Cerebellar nuclear complex (tissue), 1 donor: ENCODE measurements at places on chromosomes 1 and 21.

DNA sequence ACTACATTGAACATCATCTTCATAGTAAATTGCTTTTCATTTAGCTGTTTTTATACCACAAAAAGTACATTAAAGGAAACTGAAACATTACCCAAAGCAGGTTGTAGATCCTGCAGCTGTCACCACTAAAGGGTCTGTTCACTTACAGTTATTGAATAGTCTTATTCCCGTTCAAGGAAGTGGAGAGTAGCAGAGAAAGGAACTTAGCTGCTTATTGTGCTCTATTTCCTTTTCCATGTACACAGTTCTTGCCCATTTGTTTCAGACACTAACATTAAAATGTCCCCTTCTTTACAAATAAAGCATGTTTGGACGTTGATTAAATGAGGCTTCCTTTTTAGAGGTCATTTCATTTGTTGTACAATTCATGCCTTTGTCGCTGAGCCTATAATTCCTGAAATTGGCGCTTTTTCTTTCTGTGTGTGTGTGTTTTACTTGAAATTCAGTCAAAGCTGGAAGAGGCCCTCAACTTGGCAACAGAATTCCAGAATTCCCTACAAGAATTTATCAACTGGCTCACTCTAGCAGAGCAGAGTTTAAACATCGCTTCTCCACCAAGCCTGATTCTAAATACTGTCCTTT lies 44.4 kb upstream of the BMP8A start:
- DNase-seq, result no peak

DNA sequence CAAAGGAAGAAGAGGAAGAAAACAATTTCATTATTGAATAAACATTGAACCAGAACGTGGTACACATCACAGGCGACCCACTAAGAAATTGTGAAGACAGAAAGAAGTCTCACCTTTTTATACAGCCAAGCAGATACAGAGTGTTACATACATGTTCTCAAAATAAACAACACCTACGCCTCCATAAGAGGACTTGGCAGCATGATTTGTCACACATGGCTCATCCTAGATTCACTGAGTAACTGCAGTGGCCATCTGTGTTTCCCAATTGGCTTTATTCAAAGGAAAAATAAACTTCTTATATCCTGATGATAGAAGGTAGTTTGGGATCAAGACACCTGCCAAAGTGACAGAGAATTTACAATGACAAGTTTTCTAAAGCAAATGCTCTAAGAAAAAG lies 7.6 kb upstream of the KRTAP19-8 start:
- no peak for DNase-seq

DNA sequence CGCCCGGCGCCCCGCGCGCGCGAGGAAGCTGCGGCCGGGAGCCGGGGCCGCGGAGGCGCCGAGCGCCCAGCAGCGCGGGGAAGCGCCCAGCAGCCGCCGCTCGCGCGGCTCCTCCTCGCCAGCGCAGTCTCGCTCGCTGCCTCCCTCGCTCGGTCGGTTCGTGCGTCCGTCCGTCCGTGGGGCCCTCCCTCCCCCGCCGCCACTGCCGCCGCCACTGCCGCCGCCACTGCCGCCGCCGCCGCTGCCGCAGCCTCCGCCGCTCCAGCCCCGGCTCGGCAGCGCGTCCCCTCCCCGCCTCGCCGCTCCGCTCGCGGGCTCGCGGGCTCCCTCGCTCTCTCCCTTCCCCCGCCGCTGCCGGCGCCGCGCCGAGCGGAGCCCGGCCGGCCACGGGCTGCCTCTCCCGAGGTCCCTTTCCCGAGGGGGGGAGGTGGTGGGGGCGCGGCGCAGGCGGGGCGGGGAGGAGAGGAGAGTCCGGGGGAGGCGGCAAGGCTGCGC lies at the start of gene KCND3:
Gene KCND3, minus strand, starts transcription at position 138 of the 495 bp plus-strand sequence.
- DNase-seq, result no peak

DNA sequence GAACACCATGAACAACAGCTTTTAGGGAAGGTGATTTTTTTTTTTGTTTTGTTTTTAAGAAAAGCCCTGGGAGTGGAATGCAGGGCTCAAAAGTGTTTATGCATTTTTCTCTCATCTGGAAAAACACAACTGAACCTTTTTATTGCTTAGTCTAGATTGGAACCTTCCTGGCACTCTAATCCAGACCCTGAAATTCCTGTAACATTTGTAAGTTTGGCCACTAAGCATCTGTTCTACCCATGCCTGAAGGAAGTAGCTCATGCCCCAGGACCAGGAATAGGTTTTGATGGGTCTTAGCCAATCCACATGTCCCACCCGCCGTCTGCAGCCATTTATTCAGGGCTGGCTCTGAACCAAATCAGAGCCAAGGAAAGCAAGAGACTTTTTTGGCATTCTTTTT lies 39.7 kb upstream of the SLC2A1 start:
- no peak for DNase-seq

GRCh38 chr1:43885279-43885801 lies 48.3 kb upstream of the ARTN start:
- DNase-seq, result no peak

- DNase-seq, result no peak
Observed at GRCh38 chr21:18170221-18170620, 74.4 kb upstream of the CHODL start.

GRCh38 chr1:8139941-8140340 lies 113.8 kb upstream of the ERRFI1 start:
- no peak for DNase-seq

- DNase-seq, result no peak
Observed at GRCh38 chr1:16243215-16243610, 6.2 kb upstream of the CPLANE2 start.

DNA sequence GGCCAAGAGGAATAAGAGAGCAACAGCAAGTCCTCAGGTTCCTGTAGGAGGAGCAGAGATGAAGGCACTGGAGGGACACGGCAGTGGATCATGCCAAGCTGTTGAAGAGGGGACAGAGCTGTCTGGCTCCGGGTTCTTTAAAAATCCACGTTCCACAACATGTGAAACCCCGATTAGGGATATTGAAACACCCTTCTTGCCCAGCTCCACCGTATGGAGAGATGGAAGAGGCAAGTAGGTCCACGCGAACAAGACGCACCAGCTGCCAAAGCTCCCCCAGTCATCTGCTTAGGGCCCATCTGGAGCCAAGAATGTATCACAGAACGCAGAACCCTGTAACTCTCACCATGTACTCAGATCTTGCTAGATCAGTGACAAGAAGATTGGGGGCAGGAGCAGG lies 3.9 kb downstream of the C1orf198 start:
- DNase-seq, result no peak

DNA sequence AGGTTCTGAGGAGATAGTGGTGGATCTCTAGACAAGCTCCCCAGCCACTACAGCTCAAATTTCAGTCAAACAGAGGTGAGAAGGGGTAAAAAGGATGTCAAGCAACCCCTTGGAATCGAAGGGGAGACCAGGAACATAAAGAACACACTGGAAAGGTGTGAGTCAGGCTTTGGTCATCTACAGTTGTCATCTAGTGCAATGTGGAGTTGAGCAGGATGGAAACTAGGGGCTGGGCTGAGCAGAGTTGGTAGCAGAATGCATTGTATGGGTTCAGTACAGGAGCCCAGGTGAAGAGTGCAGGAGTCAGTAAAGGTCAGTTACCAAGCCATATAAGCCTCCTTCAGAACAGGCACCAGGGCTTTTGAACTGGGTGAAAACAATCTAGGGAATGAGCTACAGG lies 52.7 kb upstream of the VAV3 start:
- DNase-seq, result no peak

- DNase-seq, result no peak
Observed at GRCh38 chr21:17658931-17659330, 46.2 kb upstream of the BTG3 start.

GRCh38 chr21:39660191-39660980 lies 47.6 kb downstream of the B3GALT5 start:
- DNase-seq, result no peak

DNA sequence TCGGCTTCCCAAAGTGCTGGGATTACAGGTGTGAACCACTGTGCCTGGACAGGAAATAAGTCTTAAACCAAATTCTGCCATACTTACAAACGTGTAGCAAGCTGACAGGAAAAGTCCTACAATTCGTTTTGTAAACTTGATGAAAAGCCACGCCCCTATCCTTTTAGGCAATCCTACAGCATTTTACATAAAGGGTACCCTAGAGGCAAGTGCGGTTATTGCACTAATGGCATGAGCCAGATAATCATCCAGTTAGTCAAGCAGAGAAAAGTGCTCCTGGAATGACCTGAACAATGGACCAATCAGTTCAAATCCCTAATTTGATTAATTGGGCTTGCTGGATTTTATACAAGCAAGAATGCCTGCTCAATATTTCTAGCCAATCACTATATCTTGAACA lies 338.2 kb downstream of the KIF26B start:
- DNase-seq, result no peak

DNA sequence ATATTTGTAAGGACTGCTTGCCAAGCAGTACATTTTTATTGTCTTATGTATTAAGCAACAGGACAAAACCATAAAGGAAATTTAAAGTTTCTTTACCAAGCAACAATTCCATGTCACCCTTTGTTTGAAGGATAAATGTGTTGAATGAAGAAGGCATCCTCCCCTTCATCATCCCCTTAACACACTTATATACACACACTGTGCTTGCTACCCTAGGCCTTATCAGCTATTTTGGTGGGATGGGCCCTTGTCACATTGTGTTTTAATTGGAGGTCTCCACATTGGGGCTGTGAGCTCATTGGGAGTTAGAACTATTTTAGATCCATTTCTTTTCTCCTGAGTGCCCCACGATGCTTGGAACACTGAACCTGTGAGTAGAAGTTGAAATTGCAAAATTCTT lies 1.9 kb downstream of the VANGL1 start:
- no peak for DNase-seq

DNA sequence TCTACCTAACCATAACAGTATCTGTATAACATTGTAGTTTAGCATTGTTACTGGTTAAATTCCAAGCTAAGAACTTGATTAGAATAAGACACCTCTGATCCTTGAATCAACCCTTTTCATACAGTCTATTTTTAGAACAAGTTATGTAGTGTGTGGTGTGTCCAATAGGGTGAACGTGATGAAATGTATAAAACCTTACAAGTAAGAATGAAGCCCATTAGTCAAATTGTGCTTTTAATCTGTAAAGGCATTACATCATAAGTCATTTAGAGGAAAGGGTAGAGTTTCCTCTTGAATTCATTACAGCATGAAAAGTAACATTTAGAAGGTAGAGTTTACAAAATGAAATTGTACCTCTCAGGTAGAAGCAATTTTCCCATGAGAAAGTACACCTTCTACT lies 479.2 kb downstream of the LTN1 start:
- no peak for DNase-seq

GRCh38 chr1:6889875-6890480 lies 104.7 kb downstream of the CAMTA1 start:
- peak; percentile 36 for DNase-seq

- DNase-seq, result no peak
Observed at GRCh38 chr1:72140222-72140621, 142.1 kb downstream of the NEGR1 start.

DNA sequence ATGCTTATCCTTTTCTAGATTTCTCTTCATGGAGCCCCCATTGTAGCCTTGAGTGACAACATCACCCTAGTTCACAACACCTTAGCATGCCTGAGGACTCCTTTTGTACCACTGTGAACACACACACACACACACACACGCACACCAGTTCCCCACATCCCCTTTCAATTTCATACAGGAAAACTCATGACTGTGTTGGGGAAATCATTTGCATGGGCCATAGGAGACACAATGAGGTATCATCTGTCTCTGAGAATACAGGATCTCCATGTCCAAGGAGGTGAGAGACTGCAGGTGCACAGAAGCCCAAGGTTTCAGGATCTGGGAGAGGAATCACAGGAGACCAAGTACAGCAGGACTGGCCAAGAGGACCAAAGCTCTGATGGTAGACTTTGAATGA lies 119.7 kb downstream of the TPTE start:
- DNase-seq, result no peak

- DNase-seq, result no peak
Observed at GRCh38 chr1:225534135-225534534, 106.3 kb upstream of the LBR start.

DNA sequence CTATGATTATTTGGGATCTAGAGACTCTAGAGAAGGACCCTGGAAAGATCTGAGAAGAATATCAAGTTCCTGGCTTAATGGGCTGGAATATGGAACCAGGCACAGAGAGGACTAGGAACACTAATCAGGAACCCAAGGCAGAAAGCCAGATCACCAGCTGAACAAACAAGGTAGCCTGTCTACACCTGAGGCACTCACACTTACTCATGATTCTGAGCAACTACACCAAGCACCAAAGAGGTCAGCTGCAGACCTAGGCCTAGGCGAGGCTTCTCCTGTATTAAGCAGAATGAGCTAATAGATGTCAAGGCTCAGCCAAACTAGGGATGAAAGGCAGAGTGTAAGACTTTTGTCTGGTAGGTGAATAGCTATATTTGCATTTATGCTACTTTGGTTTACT lies 368.1 kb downstream of the LTN1 start:
- no peak for DNase-seq

GRCh38 chr1:56382929-56383328 lies 196.4 kb downstream of the PLPP3 start:
- DNase-seq, result no peak

DNA sequence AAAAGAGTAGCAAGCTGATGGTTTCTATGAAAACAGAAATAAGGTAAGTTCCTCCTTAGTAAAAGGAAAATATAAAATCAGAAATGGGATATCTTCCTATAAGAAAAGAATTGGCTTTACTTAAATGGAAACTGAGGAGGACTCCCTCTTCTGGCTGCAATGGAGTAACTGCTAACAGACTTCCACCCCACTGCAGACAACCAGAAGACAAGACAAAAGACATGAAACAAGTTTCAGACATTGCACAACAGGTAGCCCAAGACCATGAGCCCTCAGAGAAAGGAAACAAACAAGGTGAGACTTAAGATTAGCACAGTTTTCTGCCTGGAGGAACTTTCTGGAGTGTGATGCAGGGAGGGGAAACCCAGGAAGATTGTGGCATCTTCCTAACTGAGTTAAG lies 17.0 kb upstream of the OLFML2B start:
- no peak for DNase-seq

DNA sequence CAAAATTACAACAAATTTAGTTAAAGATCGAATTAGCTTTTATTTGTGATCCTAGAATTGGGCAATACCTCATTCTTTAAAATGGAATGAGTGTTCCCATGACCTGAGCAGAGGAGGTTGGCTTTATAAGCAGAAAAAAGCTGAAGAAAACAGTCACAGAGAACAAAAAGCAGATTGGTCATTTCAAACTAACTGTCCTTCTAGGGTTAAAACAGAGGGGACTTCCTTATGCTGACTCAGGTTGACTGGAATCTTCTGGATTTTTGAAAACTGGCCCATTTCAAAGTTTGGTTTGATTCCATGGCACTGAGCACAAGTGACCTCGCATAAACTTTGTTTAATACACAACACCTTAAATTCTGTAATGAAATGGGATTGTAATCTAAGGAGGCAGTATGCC lies 17.6 kb downstream of the NFASC start:
- no peak for DNase-seq

DNA sequence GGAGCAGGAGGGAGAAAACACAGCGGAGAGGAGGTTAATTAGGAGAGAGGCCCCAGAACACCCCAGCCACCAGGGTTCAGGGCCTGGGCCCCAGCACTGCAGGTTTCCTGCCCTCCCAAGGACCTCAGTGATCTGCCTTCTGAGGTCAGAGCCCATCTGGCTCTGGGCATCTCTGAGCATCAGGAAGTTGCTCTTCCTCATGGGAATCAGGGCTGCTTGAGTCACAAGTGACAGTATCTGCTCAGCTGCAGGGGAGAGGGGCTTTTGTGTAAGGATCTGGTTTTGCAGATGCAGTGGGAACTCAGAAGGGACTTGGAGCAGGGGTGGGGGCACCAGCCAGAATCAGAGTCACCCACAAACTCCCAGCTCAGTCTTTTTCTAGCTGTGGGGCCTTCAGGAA lies 472.1 kb downstream of the PTPRU start:
- no peak for DNase-seq
